Progenitor cell of endocrine pancreas (in vitro differentiated cells): ENCODE measurements at places on chromosomes 13 and 19. TPM values are rescaled to one million over a fixed set of nuclear protein-coding genes. Genes with fewer than 3 reads are reported as not detected.
A peak's percentile ranks its signal among the peaks of the same experiment; 100 is the strongest.

ZNF493 gene
- total RNA-seq = 46.6 and 50.8 TPM in 2 replicates

GRCh38 chr13:113493315-113493951 is 2.9 kb upstream of the DCUN1D2 start:
- peak overlapping the region; percentile 92 for H3K27ac ChIP-seq
- no peaks in the 10 kb centered on the region for H3K27me3 ChIP-seq
- no peak for DNase-seq
- H3K4me1 ChIP-seq = peaks cover 41% of the 10 kb centered on the region

HRC gene
- total RNA-seq = 1.6 and 2.1 TPM in 2 replicates

GRCh38 chr13:28000567-28000966 is 12.1 kb upstream of the URAD start:
- no peaks in the 10 kb centered on the region for H3K36me3 ChIP-seq
- DNase-seq = no peak
- no peak overlapping the region for H3K4me3 ChIP-seq
- no peak overlapping the region for H3K27ac ChIP-seq

DNA sequence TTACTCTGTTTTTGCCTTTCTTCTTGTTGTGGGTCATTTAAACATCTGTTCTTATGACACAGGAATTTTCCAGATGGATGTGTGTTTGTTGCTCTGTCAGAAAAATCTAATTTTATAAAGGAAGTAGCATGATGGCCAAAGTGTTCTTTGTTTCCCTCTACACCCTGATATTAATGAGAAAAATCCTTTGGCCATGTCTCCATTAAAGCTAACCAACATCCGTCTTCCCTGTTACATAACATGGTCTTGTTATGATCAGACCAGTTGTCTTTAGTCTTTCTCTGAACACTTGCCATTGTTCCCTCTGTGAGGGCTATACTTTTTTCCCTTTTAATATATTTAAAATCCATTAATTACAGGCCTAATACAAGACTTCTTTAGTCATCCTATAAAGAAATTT is 142.2 kb upstream of the SPRY2 start:
- H3K4me3 ChIP-seq = no peak overlapping the region
- H3K27me3 ChIP-seq = no peaks in the 10 kb centered on the region
- H3K4me1 ChIP-seq = no peaks in the 10 kb centered on the region
- no peak for DNase-seq
- H3K27ac ChIP-seq = no peak overlapping the region
- H3K36me3 ChIP-seq = no peaks in the 10 kb centered on the region

- no peak for DNase-seq
- peaks cover 18% of the 10 kb centered on the region for H3K4me1 ChIP-seq
- no peak overlapping the region for H3K4me3 ChIP-seq
- no peak overlapping the region for H3K27ac ChIP-seq
- peaks cover 45% of the 10 kb centered on the region for H3K36me3 ChIP-seq
Measured at GRCh38 chr13:113458253-113459065, 5.2 kb upstream of the ADPRHL1 start.
